GM12878 (cell line): ENCODE measurements at places on chromosomes 2 and 18. TPM values are rescaled to one million over a fixed set of nuclear protein-coding genes. Genes with fewer than 3 reads are reported as not detected.

HOXD11 gene
- not detected in 2 replicates for total RNA-seq

LINC00305 gene
- total RNA-seq: not detected in 2 replicates

SULT1C4 gene
- not detected in 2 replicates for total RNA-seq

TMEM247 gene
- not detected in 2 replicates for total RNA-seq

RNF152 gene
- total RNA-seq: 0.03 TPM in 2 replicates

AQP12A gene
- total RNA-seq: not detected in 2 replicates

UGT1A3 gene
- not detected in 2 replicates for total RNA-seq

FOXI3 gene
- total RNA-seq: not detected in 2 replicates

FAHD2A gene
- total RNA-seq: 25.8 and 28.2 TPM in 2 replicates

TMEM150A gene
- 2.5 and 3.8 TPM in 2 replicates for total RNA-seq

PRKAG3 gene
- total RNA-seq: not detected in 2 replicates

GPBAR1 gene
- total RNA-seq: 0.13 and 0.36 TPM in 2 replicates

CFC1 gene
- total RNA-seq: not detected in 2 replicates

DNA sequence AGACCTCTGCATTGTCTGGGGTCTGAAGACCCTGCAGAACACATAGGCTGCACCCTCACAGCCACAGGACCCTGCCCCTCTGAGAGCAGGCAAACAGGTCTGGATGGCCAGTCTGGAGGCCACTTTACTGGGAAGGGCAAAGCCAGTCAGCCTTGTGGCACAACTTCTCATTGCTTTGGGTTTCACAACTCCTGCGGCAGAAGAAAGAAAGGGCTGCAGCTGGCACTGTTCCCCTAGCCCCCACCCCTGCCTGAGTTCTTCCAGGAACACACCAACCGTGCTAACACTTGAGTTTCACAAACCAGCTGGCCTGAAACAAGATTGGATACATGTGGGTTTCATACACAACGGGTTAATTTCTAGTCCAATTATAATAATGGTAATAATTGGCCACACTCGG lies 276.5 kb upstream of the MGAT5 start:
- H3K27ac ChIP-seq: no peak overlapping the region
- H3K4me1 ChIP-seq: no peaks in the 10 kb centered on the region
- H3K36me3 ChIP-seq: no peaks in the 10 kb centered on the region
- no peaks in the 10 kb centered on the region; the same call in 1 of the 2 replicates for H3K27me3 ChIP-seq
- no peak overlapping the region for H3K4me3 ChIP-seq
- no peak for DNase-seq

DNA sequence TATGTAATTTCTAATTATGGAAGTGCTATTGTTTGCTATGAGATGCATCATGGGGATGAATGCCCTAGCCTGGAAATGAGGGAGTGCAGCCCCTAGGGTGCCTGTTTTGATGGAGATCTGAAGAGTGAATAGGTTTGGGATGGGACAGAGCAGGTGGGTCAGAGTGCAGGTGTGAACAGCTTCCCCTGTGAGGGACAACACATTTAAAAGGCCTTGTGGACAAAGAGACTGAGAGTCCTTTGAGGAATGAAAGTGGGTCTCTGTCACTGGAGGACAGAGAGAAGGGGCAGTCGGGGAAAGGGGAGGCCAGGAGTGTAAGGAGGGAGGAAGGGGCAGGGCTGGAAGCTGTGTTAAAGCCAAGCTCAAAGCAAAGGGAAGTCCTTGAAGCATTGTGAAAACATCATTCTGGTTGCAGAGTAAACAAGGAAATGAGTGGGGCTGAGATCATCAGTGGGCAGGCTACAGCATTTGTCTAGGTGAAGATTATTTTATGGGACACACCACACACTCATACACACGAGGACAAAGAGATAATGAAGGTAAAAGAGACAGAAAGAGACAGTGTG lies 877.6 kb downstream of the SLC4A3 start:
- no peak overlapping the region for H3K4me3 ChIP-seq
- H3K4me1 ChIP-seq: no peaks in the 10 kb centered on the region

DNA sequence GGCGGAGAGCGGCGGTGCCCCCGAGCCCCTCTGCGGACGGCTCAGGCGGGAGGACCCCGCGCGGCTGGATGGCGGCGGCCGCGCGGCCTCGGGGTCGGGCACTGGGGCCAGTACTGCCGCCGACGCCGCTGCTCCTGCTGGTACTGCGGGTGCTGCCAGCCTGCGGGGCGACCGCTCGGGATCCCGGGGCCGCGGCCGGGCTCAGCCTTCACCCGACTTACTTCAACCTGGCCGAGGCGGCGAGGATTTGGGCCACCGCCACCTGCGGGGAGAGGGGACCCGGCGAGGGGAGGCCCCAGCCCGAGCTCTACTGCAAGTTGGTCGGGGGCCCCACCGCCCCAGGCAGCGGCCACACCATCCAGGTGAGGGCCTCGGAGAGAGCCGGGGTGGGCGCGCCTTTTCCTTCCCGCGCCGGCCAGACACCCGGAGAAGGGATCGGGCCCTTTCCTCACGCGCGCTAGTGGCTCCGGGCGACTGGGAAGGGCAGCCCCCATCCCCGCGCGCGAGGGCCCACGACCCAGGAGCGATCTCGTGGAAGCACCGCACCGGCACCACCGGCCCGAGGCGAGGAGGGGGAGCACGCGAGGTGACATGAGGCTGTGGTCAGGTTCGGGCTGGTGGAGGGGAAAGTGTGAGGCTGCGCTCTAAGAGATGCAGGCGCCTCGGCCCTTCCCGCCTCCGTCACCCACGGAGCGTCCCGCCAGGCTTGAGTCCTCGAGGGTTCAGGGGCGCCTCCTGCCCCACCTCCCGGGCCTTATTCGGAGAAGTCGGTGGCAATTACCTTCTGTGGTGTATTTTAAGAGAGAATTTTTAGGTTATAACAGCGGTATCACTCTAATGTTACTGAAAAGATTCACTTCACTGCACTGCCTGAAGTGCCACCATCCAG lies 607 bp downstream of the LAMA3 start:
- H3K4me1 ChIP-seq: no peaks in the 10 kb centered on the region
- H3K4me3 ChIP-seq: no peak overlapping the region
- no peak overlapping the region for H3K27ac ChIP-seq
- no peaks in the 10 kb centered on the region for H3K36me3 ChIP-seq

- H3K36me3 ChIP-seq: no peaks in the 10 kb centered on the region
- no peak overlapping the region for H3K27ac ChIP-seq
- H3K4me1 ChIP-seq: no peaks in the 10 kb centered on the region
- DNase-seq: no peak
- no peak overlapping the region for H3K4me3 ChIP-seq
Observed at GRCh38 chr2:207041279-207041678, 102.0 kb downstream of the CPO start.

GRCh38 chr2:34291076-34291475 lies 692.0 kb upstream of the FAM98A start:
- H3K27me3 ChIP-seq: no peaks in the 10 kb centered on the region
- H3K27ac ChIP-seq: no peak overlapping the region
- no peak overlapping the region for H3K4me3 ChIP-seq
- no peaks in the 10 kb centered on the region for H3K36me3 ChIP-seq
- no peaks in the 10 kb centered on the region for H3K4me1 ChIP-seq

DNA sequence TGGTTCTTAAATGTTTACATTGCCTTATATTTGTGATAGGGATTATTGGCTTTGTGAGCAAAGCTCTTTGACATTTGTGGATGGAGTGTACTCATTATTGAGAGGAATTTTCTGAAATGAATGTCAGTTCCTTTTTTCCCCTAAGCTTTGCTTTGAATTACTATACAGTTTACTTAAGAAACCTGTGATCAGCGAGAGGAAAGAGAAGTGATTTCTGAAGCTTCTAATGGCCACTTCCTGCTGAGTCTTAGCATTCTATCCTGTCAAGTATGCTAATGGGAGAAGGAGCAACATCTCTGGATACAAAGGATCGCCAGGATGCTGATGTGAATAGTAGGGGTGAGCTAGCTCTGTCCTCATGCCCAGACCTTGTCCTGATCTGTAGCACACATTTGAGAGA lies 47.8 kb upstream of the MGAT5 start:
- H3K36me3 ChIP-seq: no peaks in the 10 kb centered on the region
- no peak overlapping the region for H3K27ac ChIP-seq
- no peak for DNase-seq
- H3K27me3 ChIP-seq: no peaks in the 10 kb centered on the region
- H3K4me3 ChIP-seq: no peak overlapping the region

- no peaks in the 10 kb centered on the region for H3K27me3 ChIP-seq
- peaks cover 15% of the 10 kb centered on the region for H3K4me1 ChIP-seq
- H3K27ac ChIP-seq: no peak overlapping the region
- no peak overlapping the region for H3K4me3 ChIP-seq
- H3K36me3 ChIP-seq: peaks cover 18% of the 10 kb centered on the region
Observed at GRCh38 chr2:17661460-17661859, 92.2 kb downstream of the SMC6 start.

DNA sequence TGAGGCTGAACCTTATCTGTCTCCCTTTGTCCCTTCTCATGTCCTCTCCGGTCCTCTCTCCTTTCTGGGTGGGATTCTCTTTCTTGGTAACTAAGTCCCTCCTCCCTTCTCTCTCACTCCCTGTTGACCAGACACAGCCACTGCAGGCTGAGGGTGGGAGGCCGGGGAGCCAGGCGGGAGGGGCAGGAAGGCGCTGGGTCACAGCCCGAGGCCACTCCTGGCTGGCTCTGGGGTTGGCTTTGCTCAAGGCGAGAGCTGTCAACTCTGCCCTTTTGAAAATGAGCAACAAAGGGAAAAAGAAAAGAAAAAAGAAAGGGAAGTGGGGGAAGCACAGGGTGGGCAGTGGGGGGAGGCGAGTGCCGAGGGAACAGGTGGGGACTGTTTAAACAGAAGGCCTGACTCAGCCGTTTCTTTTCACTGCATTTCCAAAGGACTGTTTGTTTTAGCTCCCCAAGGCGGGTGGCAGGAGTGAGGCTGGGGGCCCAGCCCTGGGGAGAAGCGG lies 70.5 kb upstream of the IGFBP5 start:
- DNase-seq: no peak
- peaks cover 8% of the 10 kb centered on the region for H3K27me3 ChIP-seq
- no peaks in the 10 kb centered on the region for H3K36me3 ChIP-seq
- H3K4me1 ChIP-seq: no peaks in the 10 kb centered on the region
- H3K27ac ChIP-seq: no peak overlapping the region
- no peak overlapping the region for H3K4me3 ChIP-seq

- no peaks in the 10 kb centered on the region for H3K27me3 ChIP-seq
- H3K27ac ChIP-seq: no peak overlapping the region
- H3K4me1 ChIP-seq: no peaks in the 10 kb centered on the region
- H3K4me3 ChIP-seq: no peak overlapping the region
Observed at GRCh38 chr2:84302513-84303412, 156.3 kb downstream of the SUCLG1 start.

GRCh38 chr2:157911750-157912149 lies 35.6 kb upstream of the ACVR1 start:
- no peak overlapping the region for H3K27ac ChIP-seq
- H3K4me3 ChIP-seq: no peak overlapping the region
- H3K4me1 ChIP-seq: no peaks in the 10 kb centered on the region
- DNase-seq: no peak

GRCh38 chr2:118246079-118246478 lies 157.8 kb downstream of the INSIG2 start:
- H3K27ac ChIP-seq: no peak overlapping the region
- no peak for DNase-seq
- no peak overlapping the region for H3K4me3 ChIP-seq
- H3K36me3 ChIP-seq: no peaks in the 10 kb centered on the region

DNA sequence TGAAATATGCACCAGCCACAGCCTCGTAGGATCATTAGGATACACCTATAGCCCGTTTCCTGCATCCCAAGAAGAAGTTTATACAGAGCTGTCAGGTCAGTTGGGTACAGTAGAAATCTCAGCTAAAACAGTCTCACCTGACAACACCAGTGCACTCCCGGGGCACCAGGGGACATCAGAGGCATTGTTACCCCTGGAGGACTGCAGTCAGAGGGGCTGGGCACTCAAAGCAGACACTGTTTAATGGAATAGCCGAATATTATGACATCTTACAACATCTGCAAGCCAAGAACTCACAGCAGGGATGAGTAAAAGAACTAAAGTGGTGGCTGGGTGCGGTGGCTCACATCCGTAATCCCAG lies 93.0 kb upstream of the ID2 start:
- no peak overlapping the region for H3K27ac ChIP-seq
- no peak for DNase-seq
- no peaks in the 10 kb centered on the region for H3K27me3 ChIP-seq
- no peak overlapping the region for H3K4me3 ChIP-seq

DNA sequence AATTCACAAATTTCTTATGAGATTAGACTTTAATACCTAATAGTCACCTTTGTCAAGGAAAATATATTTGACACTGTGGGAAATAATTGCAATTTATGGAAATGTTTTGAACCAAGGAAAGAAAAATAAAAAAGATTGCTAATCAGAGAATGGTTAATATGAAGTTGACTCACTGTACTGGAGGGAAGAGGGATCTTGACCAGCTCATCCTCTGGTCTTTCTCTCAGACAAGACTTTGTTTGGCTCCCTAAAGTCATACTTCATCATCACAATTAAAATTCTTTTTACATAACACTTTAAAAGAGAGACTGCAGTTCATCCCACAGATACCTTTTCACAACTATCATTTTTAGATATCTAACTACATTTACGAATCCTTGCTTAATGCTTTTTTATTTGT lies 538.5 kb upstream of the ZEB2 start:
- no peak for DNase-seq
- no peak overlapping the region for H3K27ac ChIP-seq
- no peaks in the 10 kb centered on the region for H3K4me1 ChIP-seq

- H3K4me3 ChIP-seq: no peak overlapping the region
- DNase-seq: no peak
- no peaks in the 10 kb centered on the region for H3K27me3 ChIP-seq
Observed at GRCh38 chr2:207474863-207475485, 54.8 kb upstream of the CREB1 start.

DNA sequence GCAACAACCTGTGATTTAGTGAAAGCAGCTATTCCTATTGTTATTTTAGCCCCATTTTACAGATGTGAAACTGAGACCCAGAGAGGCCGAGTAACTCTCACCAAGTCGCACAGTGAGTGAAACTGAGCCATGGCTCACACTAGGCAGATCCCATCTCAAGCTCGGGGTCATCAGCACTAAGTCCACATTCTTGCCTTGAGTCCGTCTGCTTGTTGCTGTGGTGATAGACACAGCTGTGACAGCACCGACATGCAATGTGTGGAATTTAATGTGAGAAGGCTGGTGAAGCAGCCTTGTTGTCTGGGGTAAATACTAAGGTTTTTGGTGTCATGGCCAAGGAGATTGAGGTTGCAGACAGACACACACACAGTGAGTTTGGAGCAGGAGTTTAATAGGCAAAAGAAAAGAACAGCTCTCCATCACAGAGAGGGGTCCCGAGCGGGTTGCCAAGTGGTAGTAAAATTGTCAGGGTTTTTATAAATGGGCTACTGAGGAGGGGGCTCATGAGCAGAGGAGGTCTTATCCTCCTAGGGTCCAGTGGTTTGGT lies 40.2 kb upstream of the GMCL1 start:
- H3K4me3 ChIP-seq: peak overlapping the region; percentile 54
- DNase-seq: no peak
- H3K36me3 ChIP-seq: peaks cover 2% of the 10 kb centered on the region; the same call in 1 of the 2 replicates
- H3K4me1 ChIP-seq: peaks cover 32% of the 10 kb centered on the region
- H3K27me3 ChIP-seq: no peaks in the 10 kb centered on the region
- H3K27ac ChIP-seq: peak overlapping the region; percentile 92

GRCh38 chr2:239930378-239930777 lies 94.8 kb downstream of the NDUFA10 start:
- no peak overlapping the region for H3K4me3 ChIP-seq
- no peaks in the 10 kb centered on the region for H3K27me3 ChIP-seq
- H3K4me1 ChIP-seq: no peaks in the 10 kb centered on the region
- no peaks in the 10 kb centered on the region for H3K36me3 ChIP-seq

- H3K27ac ChIP-seq: no peak overlapping the region
- H3K36me3 ChIP-seq: no peaks in the 10 kb centered on the region
- H3K4me3 ChIP-seq: no peak overlapping the region
- H3K4me1 ChIP-seq: no peaks in the 10 kb centered on the region
Observed at GRCh38 chr2:14552818-14553217, 79.7 kb upstream of the LRATD1 start.
